ENCODE measurements at places on chromosomes 2 and 18.

- no peak for DNase-seq
Observed at GRCh38 chr2:26243470-26244308, 743 bp downstream of the HADHA start.

DNA sequence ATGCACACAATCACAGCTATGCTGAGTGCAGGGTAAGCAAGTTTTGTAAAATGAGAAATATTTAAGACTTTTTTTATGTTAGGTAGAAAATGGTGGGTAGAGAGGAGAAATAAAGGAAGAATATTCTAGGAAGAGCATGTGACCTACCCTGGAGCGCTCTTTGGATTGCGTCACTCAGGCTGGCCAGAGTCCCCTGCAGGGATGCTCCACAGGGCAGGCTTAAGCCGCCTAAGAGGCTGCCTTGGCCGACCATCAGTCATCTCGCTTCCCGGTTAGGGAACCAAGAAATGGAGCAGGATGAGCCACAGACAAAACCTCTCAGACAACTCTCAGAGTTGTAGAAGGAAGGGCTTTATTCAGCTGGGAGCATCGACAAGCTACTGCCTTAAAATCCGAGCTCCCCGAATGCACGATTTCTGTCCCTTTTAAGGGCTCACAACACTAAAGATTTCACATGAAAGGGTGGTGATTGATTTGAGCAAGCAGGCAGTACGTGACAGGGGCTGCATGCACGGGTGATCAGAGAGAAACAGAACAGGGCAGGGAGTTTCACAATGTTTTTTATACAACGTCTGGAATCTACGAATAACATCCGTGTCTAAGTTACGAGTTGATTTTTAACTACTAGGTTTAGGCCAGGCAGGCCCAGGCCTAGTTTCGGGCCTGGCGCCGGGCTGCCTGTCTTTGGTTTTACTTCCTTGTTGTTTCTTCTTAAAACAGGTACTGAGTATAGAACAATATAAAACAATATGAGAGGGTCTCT is 1072.0 kb downstream of the CBLN2 start:
- no peak for DNase-seq

DNA sequence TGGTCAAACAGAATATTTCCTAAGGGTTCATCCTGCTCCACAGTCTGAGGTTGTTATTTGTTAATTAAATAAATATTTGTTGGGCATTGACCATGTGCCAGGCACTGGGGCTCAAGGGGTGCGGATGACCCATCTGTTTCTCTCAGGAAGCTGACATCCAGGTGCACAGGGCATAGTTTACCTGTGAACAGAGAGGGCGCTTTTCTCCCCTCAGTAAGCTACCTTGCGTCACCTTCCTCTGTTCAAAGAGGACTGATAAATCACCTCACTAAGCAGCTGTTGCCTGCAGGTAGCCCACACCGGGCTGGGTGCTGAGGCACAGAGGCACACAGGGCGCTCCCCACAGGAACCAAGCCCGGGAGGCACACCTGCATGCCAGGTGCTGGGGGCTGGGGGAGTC is 41.6 kb downstream of the SH3RF3 start:
- no peak for DNase-seq

GRCh38 chr18:31965316-31965970 is 22.5 kb upstream of the TRAPPC8 start:
- DNase-seq: no peak

DNA sequence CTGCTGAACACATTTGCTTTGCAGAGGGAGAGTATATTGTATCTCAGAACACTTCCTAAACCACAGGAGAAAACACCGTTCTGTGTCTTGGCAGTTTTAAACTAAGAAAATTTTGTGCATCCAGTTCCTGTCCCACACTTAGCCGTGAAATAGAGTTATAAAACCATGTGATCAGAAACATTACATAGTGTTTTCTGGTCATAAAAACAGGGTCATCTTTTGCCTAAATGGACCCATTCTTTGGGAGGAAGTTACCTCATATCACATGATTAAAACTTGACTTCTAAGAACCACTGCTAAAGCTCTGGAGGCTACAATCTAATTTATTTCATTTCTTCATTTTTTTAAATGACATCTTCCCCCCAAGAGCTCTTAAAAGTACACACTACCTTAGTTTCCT is 138.7 kb downstream of the PAX3 start:
- DNase-seq: no peak

DNA sequence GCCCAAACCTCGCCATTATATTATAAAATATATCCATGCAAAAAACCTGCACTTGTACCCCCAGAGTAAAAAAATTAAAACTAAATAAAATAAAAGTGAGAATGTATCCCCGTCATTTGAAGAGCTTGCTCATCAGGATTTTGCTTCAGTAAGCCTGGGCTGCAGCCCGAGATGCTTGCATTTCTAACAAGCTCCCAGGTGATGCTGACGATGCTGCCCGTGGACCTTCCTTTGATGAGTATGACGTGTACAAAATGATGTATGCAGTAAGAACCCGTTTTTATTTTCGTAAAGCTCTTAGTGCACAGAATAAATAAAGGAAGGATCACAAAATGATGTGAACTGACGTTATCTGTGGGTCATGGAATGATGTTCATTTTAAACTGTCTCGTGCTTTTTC is 63.5 kb downstream of the CRACDL start:
- no peak for DNase-seq

DNA sequence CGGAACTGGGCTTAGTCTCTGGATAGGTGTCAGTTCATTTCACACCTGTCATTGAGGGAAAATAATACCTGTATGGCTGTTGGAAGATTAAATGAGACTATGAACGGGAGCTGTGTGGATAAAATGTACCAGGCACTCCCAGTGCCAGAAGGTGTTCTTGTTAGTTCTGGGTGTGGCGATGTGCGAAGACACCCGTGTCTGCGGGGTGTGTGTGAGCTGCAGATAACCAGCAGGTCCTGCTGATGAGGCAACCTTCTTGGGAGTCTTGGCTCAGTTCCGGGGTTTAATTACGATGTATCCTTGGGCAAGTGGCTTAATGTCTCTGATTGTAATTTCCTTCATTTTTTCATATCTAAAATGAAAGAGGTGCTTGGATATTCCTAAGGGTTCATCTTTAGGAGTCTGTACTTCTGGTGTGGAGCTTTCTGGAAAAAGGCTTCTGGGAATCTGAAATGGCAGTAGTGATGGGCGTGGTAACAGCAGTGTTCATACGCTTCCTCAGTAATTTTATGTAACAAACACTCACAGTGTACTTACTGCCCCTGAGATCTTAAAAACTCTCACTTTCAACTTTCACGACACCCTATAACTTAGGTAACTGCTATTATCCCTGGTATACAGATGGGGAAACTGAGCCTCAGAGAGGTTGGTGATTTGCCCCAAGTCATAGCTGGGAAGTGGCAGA is 35.0 kb downstream of the NEDD4L start:
- no peak for DNase-seq

DNA sequence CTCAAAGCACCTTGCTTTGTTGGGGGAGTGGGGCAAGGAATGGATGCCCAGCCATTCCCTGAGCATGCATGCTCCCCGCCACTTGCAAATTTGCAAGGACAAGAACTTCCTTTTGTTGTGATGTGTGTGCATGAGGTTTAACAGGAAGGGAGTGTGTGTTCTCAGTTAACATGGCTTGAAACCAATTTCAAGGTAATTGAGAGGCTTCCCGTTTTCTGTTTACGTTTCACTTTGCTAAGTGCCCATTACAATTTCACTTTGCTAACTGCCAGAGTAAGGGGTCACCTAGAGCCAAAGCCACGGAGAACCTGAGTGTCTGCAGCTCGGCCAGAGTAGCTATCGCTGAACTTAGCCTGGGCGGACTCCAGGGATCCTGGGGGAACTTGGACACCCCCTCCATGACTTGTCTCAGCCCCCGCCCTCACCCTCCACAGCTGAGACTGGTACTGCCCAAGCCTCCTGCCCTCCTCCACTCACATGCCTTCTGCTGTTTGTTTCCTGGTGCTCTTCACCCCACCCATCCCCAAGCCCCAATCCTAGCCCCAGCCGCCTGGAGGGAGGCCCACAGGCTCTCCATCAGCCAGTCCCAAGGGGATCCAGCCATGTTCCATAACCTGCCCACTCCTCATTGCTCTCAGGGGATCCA is 53.6 kb upstream of the LAPTM4A start:
- DNase-seq: no peak

DNA sequence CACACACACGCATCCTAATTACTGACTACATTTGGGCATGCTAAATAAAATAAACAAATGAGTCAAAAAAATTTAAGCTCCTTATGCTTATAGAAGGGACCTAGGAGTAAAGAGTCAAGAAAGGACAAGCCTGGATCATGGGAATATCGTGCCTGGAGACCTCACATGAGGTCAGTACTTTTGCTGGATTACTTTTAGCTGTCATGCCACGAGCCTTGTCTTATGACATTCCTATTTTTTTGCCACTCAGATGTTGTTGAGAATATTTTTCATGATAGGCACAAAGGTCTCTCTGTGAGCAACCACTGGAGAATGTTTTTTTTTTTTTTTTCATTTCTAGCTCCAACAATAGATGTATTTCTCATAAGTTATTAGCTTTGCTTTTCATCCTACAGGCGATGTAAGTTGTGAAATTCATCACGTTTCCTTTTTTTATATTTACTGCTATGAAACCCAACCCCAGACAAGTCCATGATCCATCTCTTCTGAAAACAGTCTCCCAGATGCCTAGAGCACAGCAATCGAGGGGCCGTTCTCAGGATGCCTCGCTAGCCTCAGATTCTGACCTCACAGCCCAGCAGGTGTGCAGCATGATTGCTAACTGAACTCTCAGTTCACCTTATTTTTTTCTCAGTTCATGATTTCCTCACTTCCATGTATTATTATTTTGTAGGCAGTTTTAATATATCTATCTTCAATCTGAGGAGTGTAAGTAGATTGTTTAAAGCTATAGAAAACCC is 464.5 kb downstream of the IRS1 start:
- DNase-seq: no peak

DNA sequence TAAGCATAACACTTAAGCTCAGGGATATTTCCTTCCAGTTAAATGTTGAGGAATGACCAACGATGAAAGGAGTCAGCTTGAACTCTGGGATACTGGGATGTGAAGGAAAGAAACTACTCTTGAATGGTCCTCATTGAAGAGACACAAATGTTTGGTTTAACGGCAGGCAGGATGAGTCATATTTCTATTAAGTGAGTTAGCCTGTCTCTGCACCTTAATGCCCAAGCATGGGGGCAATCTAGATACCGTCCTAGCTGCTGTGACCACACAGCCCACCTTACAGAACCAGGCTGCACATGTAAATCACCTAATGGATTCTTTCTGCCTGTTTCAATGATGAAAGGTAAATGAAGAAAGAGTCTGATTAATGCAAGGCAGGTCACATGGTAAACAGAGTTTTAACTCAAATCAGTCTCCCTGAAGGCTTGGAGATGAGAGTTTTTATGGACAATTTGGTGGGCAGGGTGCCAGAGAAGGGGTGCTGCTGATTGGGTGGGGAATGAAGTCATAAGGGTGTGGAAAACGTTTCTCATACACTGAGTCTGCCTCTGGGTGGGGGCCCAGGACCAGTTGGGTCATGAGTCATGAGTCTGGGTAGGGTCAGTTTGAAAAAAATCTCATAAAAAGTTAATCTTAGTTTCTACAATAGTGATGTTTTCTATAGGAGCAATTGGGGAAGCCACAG is 144.6 kb upstream of the MMADHC start:
- no peak for DNase-seq

DNA sequence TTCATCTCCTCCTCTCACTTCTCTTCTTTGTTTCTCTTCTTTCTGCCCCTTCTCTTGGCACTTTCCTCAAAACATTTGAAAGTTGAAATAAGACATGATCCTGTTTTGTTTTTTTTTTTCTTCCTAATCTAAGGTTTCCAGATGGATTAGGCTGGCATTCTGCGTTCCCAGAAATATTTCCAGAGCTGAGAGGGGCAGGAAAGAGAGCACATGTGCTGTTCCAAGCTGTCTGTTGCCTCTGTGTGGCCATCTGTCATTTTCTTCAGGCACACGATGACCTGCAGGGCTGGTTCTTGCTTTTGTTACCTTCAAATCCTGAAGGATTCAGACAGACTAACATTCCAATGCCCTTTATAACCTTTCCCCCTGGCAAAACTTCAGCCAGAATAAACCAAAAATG is 142.9 kb downstream of the RNF144A start:
- DNase-seq: no peak

DNA sequence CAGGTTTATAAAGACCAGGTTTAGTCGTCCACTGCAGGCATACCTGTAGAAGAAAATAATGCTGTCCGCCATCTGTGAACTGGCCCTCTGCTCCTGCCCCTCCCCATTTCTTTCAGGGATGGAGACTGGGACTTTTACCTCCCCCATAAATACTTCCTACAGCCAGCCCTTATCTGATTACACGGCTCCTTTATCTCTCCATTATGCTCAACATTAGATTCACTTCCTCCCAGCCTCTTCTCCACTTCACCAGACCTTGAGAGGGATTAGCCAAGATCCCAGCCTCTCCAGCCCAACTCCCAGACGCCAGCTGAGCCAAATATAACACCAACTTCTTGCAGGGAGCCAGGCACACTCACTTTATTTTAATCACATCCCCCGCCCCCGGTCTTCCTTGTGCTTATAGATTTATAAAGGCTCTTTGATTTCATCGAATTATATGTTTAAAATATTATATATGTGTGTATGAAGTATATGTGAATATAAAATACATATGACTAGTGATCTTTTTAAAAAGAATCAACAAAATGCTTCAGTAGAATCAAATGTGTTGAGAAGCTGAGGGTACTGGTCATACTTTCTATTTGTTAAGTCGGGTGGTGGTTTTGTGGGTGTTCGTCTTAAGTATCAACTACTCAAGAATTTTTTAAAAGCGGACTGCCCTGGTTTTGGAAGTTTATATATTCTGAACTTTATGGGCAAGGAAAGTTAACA is 81.0 kb downstream of the SPRED2 start:
- no peak for DNase-seq

DNA sequence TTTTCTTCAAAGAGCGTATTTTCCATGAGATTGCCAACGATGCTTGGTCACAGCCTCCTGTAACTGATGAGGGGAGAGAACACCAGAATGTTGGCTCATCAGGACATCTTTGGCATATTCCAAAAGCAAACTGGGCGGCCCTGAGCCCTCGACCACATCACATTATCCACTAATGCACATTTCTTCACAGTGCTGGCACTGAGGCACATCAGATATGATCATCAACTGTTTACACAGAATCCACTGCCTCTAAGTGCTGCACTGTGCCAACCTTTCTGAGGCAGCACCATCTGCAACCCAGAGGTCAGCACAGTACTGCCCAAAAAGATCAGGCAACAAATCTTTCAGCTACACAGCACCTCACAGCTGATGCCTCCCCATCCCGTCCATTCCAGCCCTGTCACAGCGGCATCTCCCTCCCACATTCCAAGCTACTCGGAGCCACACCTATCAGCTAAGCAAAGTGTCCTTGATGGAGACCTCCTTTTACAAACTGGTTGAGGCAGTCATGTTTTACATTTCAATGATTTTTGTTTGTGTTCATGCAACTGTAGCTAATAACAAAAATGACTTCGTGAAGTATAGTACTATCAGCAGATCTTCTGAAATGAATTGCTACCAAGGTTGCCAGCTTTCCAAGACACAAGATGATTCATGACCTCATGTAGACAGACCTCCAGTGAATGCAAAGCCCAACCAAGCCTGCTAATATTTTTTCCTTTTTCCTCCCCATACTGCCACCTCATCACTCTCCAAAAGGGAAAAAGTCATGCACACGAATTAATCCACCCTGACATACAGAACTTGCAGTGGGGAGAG is 32.3 kb downstream of the MYO5B start:
- no peak for DNase-seq

All from activated CD4-positive, alpha-beta T cell treated with anti-CD3 and anti-CD28 coated beads for 48 hours (primary cell).